ENCODE measurements at places on chromosomes 5 and 9.

GRCh38 chr9:123608104-123608503, 252.1 kb downstream of the CRB2 start:
- DNase-seq, result no peak

- DNase-seq, result no peak
Observed at GRCh38 chr9:23855873-23856604, 30.0 kb upstream of the ELAVL2 start.

DNA sequence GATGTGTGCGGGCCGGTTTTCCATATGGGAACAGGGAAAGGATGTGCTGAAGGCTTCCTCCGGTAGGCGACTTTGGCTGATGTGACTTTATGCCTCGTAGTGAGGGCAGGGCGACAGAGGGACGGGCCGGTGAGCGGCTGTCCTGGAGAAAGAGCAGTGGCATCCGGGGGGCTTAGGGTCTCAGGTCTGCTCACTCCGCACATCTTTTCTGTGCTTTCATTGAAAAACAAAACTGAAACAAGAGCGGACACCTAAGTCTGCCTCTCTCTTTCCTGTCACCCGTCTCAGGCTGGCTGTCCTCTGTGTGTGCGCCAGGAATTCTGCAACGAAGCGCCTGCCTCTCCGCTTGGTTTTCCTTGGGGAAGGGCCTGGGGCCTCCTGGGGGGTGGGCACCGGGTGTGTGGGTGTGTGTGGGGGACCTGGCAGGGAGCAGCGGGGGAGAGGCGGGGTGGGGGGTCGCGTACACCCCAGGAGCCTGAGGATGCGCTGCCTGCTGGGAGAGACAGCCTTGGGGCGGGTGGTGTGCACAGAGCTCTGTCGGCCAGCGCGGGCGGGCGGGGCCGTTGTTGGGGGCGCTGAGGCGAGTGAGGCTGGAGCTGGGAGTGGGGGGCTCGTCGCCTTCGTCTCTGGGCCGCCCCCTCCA, 580 bp upstream of the PRRX2 start:
- no peak for DNase-seq

DNA sequence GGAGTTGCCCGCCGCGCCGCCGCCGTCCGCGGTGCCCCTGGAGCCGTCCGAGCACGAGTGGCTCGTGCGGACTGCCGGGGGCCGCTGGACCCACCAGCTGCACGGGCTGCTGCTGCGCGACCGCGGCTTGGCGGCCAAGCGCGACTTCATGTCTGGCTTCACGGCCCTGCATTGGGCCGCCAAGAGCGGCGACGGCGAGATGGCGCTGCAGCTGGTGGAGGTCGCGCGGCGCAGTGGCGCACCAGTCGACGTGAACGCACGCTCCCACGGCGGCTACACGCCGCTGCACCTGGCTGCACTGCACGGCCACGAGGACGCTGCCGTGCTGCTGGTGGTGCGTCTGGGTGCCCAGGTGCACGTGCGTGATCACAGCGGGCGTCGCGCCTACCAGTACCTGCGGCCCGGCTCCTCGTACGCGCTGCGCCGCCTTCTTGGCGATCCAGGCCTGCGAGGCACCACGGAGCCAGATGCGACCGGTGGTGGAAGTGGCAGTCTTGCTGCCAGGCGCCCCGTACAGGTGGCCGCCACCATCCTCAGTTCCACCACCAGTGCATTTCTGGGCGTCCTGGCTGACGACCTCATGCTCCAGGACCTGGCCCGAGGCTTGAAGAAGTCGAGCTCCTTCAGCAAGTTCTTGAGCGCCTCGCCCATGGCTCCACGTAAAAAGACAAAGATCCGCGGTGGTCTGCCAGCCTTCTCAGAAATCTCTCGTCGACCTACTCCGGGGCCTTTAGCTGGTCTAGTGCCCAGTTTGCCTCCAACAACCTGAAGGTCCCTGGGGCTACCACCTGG, 1.6 kb downstream of the SOWAHA start:
- DNase-seq, result peak; percentile 49

DNA sequence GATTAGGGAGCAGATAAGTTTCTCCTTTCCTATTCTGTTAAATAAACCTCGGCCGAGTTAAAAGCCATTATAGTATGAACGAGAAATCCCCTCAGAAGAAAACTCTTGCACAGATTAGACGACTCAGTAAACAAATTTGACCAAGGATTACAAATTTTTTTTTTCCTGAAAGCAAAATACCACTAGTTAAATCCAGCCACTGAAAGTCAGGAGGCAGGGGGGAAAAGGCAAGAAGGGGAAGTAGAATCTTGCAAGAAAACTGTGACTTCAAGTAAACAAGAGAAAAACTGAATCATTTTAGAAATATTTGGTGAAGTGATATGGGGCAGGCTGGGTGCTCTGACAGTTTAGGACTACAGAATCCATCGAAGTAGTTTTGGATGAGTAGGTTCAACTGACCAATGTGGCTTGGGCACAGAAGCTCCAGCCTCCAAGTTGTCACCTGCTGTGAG, 251.0 kb downstream of the DENND1A start:
- no peak for DNase-seq

DNA sequence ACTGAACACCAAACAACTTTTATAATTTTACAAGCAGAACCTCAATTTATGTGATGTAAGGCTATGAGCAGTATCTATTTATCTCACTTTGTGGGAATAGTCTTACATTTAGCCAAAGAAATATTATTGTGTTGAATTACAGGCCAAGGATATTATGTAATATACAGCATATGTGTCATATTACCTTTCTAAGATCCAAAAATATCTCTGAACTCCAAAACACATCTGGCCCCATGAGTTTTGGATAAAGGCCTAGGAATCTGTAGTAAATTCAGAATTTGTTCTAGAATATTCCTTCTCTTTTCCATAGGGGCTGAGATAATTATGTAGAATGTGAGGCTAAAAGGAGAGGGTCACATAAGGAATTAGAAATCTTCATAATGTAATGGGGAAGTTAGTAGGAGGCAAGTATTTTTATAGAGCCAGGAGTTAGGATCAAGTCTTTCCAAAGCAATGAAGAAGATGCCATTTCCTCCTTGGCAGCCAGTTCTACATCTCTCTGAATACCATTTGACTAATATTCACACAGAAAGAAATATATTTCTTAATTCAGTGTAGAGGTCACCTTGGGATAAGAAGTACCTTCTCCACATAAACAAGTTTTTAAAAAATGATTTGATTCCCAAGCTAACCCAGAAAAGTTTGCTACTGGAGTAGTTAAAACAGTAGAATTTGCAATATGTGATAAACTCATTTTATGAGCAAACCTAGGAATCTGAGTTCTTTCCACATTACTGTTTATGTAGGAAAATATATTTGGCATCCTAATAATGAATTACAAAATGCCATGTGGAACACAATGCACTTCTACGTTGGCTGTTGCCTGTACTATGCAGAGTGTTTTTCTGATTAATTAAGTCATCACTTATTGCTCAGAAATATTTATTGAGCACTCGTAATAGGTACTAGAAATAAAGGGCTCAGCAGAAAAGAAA, 20.3 kb upstream of the GRAMD2B start:
- no peak for DNase-seq

GRCh38 chr5:40410231-40410861, 269.4 kb upstream of the PTGER4 start:
- DNase-seq, result no peak

DNA sequence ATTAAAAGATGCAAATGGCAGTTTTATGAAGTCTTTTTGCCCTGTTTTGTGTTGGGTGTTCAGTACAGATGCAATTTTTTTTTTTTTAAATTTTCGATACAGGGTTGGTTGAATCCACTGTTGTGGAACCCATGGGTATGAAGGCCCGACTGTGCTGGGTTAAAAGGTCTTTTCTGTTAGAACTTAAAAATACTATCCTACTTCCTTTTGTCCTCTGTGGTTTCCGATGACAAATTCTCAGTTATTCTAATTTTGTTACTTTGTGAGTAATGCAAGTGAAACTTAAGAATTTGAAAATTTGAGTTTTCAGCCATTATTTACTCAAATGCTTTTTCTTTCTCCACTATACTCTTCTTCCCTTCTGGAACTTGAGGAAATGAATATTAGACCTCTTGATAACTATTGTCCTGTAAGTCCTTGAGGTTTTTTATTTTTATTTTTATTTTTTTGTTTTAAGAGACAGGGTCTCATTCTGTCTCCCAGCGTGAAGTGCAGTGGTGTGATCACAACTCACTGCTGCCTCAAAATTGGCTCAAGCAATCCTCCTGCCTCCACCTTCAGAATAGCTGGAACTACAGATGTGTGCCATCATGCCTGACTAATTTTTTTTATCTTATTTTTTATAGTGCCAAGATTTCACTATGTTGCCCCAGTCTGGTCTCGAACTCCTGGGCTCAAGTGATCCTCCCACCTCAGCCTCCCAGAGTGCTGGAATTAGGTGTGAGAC, 67.5 kb downstream of the ZCCHC7 start:
- DNase-seq, result no peak

DNA sequence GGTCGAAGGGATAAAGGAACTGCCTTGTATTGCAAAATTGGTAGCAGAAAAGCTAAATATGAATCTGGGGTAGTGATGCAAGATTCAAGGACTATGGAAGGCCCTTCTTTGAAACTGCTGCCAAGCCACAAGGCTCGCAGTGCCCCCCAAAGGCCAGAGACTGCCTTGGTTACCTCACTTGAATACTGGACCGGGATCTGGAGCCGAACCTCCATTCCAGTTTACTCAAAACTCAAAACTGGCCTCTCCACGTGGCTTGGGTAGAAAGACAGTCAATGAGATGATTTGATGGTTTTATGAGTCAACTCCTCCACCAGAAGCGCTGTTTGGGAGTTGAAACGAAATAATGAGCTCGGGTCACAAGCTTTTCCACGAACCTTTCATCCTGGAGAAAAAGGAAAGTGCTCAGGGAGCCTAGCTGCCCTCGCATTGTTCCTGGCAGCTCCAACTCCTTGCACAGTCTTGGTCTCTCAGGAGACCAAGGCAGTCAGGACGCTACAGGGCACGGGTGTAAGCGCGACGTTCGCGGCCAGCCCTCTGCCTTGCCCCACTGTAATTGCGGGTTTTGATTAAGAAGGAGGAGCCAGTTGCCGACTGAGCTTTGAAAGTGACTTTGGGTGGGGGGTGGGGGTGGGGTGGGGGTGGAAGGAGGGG, 2.8 kb downstream of the ST8SIA4 start:
- peak; percentile 49 for DNase-seq

- peak; percentile 10 for DNase-seq
Observed at GRCh38 chr9:2053883-2054845, 39.0 kb downstream of the SMARCA2 start.

DNA sequence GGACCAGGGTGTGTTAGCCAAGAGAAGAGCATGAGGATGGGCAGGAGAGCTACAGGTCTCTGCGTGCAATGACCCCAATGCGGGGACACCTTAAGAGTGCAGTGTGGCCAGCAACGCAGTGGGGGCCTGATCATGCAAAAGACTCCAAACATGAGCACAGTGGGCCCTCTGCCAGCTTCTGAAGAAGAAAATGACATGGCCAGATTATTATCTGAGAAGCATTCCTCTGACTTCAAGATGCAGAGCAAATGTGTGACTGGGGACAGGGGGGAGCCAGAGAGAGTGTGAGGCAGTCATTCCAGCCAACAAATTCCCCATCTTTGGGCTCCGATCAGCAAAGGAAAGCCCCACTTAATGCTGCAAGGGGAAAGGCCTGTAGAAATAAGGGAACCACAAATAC, 229.4 kb downstream of the CDK5RAP2 start:
- DNase-seq, result no peak

GRCh38 chr9:76180541-76180940, 213.7 kb downstream of the RFK start:
- peak; percentile 67 for DNase-seq

GRCh38 chr5:140322751-140323731, 20.1 kb upstream of the PFDN1 start:
- DNase-seq, result peak; percentile 48

DNA sequence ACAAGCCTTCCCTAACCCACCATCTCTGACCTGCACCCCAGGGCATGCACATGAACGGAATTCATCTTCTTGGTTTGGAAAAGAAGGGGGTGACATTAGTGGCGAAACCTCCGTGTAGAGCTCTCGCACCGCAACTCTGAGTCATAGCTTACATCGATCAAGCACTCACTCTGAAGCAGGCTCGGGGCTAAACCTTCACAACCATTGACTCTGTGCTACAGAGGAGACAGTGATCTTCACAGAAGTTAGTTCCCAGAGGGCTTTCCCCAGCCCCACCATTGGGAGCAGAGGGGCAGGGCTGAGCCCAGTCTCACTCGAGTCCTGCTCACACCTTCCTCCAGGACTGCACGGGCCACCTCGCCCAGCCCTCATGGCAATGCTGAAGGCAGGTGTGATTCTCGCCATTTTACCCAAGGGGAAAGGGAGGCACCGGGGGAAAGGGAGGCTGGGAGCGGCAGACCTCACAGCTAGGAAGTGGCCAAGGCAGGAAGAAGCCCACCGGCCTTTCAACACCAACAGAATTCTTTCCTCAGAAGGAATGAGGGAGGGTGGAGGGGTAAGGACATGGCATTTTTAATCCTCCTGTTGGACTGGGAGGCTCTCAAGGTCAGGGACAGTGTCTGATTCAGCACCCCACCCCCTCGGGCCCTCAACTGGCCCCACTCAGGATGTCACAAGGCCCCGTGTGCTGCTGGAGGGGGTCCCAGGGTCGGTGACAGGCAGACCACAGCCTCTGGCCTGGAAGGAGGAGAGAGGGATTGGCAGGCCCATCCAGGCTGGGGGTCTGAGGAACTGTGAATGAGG, 25.9 kb upstream of the IL17B start:
- peak; percentile 65 for DNase-seq
